ENCODE measurements at places on chromosomes 7 and 10.
A peak's percentile ranks its signal among the peaks of the same experiment; 100 is the strongest.

GRCh38 chr7:155959894-155960293, 147.6 kb upstream of the SHH start:
- DNase-seq: no peak

GRCh38 chr10:109893386-109893785, 29.9 kb downstream of the XPNPEP1 start:
- no peak for DNase-seq

- DNase-seq: no peak
These were observed 23.1 kb downstream of the SHH start for GRCh38 chr7:155789001-155789725.

- no peak for DNase-seq
These were observed 7.9 kb downstream of the SFRP5 start for GRCh38 chr10:97763947-97764346.

DNA sequence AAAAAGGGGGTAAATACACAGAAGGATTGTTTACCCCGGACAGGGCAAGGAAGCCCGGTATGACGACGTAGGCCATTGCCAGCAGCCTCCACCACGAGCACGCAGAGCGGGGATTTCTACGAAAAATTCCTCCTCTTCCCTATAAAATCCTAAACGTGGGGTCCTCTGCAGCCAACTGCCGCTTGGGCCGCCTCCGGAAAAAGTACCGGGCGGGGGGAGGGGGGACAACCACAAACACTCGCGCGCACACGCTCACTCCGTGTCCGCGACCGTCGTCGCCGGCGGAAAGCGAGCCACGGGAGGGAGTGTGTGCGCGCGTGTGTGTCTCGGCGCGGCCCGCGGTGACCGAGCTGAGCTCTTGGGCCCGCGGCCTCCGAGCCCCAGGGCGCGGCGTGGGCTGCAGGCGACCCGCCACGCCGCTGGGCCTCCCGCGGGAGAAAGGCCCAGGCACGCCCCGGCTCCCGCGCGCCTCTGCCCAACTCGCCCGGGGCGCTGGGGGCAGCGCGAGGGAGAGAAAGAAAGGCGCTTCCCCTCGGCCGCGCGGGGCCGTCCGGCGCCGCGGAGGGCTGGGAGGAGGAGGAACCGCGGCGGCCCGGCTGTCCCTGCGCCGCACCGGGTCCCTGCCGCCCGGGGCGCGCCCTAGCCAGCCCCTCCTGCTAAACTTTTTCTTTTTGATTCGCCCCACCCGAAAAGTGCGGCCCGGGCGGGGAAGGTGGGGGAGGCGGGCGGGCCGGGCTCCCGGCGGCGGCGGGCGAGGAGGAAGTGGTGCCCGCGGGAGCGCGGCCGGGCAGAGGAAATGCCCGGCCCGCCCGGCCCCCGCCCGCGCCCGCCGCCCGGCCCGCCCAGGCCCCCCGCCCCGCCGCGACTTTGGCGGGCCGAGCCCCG, 1.5 kb downstream of the CTBP2 start:
- no peak for DNase-seq

- DNase-seq: no peak
These were observed 31.3 kb downstream of the FAM204A start for GRCh38 chr10:118310822-118311221.

DNA sequence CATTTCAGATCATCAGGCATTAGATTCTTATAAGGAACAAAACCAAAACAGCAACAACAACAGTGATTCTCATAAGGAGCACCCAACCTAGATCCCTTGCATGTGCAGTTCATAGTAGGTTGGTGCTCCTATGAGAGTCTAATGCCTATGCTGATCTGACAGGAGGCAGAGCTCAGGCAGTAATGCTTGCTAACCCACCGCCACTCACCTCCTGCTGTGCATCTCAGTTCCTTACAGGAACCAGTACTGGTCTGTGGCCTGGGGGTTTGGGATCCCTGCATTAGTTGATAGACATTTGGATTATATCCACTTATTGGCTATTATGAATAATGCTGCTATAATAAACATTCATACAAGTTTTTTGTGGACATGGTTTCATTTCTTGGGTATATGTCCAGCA, 14.0 kb downstream of the MKLN1 start:
- no peak for DNase-seq

DNA sequence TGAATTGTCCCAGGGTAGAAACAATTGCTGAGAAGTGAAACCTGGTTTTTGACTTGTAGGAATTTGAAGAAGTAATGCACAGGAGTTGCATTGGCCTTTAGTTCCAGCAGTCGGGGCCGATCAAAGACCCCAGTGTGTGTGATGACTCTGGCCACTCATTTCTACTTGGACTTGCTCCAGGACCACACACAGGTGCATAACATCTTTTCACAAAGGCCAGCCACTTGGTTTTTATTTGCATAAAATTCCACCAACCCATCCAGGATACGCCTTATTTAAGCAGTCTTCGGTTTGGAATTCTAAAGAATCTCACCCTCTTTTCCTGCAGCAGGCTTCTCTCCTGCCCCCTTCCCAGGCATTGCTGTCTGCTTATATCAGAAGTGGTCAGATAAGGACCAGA, 162.0 kb upstream of the HABP2 start:
- DNase-seq: no peak

DNA sequence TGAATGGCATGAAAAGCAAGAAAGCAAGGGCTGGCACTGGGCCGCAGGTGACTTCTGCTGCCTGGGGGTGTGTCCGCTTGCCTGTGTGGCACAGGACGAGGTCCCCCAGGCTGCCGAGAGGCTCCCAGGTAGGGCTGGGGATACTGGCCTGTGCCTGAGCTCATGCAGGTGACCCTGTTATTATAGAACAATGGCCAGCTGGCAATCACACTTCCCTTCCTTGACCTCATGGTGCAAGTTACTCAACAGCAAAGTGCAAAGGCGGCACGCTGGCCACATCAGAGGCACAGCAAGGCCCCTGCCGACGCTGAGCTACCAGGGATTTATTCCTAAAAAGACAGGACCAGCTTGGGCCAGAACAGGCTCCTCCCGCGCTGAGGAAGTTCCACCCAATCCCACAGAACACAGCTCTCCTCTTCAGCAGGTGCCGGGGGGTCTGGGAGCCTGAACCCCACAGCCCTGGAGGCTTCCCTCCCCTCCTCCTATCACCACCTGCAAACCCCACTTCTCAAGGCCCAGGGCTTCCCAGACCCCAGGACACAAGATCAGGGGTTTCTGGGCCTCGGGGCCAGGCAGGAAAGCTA, 1.4 kb upstream of the ADAM8 start:
- DNase-seq: no peak

GRCh38 chr10:42996588-42996987, 80.3 kb upstream of the RET start:
- DNase-seq: no peak

- DNase-seq: no peak
These were observed 17.7 kb upstream of the NKX6-2 start for GRCh38 chr10:132803416-132804210.

DNA sequence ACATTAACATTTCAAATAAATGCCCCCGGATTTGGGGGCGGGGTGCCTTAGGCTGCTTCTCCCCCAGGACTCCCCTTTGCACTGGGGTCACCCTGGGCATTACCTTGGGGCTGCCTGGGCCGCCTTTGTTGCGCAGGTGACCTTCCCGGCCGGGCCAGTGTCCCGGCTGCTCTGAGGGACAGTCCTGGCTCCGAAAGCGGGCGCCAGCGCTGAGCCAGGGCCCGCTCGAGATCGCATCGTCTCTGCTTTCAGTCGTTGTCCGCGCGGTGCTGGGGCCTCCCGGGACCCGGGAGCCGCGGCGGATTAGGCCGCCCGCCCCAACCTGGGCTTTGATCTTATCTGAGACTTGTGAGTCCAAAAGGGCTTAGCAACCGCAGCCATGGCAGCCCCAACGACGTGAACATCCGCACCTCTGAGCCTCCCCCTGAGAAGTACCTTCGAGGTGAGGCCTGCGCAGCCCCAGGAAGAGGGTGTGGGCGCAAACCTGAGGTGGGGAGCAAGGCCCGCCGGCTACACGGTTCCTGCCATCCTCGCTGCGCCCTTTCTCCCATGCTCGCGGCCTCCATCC, 14.8 kb upstream of the WAPL start:
- DNase-seq: no peak

DNA sequence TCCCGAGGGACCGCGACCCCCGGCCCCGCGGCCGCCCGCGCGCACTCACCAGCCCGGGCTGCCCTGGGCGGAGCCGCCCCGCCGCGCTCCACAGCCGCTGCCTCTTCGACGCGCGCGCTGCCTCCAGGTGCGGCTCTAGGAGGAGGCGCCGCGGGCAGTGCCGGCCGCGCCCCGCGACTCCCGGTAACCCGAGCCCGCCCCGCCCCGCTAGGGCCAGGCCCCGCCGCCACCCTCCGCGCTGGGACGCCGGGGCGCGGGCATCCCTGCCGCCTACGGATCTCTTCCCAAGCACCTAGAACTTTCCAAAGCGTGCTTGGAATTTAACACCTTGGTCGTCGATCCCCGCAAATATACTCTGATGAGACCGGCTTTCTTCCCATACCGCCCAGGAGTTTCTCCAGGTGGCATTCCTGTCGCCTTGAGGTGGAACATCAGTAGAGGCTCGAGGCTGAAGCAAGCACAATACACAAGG, at the start of gene SLC26A5:
SLC26A5 (minus strand) TSS at position 159 of the 472 bp plus-strand sequence. CDS start 24,693 bp downstream, outside the sequence.
- DNase-seq: no peak

- DNase-seq: no peak
These were observed 14.5 kb downstream of the PALD1 start for GRCh38 chr10:70492786-70493659.

DNA sequence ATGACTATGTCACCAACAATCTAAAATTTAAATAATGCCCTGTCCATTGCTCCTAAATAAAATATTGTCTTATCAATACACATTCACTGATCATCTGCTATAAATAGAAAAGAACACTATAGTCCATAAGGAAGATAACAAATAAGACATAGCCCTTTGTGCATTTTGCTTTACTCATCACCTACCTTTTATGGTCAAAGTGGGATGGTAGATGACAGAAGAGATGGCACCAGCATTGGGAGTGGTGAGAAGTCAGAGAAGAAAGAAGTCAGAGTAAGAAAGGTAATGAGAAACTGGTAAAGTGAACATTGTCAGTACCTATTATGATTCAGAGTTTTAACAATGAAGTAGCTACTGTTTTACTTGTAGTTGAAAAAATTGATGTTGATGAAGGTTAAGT, 31.1 kb downstream of the SEMA3E start:
- DNase-seq: no peak

DNA sequence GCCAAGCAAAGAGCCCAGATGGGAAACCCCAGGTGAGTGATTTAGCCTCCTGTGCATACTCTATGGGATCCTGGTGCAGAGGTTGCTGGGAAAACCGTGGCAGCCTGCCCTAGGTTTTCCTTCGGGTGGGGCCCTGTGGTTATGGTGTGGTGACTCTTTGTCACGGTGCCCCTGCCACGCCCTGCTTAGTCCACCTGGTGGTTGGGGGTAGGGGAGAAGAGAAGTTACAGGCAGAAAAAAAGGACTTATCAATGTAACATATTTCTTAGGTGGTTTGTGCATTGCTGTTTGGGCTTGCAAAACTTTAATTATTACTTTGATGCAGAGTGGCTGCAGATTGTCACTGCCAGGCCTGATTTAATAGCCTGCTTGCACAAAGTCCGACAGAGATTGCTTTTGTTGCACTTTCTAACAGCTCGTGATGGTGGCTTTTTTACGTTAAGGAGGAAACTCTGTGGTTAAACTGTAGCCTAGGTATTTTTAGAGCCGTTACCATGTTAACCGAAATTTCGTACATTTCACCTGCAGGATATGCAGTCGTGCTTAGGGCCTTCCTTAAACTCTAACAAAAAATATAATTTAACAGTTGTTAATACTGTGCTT, 197.4 kb downstream of the RNLS start:
- DNase-seq: no peak

- DNase-seq: peak; percentile 60
These were observed 6.8 kb downstream of the ORAI2 start for GRCh38 chr7:102439963-102440795.

DNA sequence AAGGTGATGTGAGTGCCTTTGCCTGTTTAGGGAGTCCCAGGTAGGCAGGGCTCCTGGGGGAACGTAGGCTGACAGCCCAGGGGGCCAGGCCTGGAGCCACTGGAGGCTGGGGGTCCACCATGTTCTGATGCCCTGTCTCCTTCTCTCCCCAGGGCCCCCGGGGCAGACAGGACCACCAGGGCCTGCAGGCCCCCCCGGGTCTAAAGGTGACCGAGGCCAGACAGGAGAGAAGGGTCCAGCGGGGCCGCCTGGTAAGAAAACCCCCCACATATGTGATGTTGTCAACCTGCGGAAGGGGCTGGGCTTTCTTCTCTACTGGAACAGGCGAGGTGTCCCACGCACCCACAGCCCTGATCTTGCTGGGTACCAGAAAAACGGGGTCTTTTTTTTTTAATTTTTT, 85.2 kb downstream of the MYL10 start:
- DNase-seq: no peak

GRCh38 chr10:8035006-8035640, 19.4 kb upstream of the GATA3 start:
- DNase-seq: no peak

- no peak for DNase-seq
These were observed 16.8 kb downstream of the TRIM8 start for GRCh38 chr10:102660888-102661657.

- no peak for DNase-seq
These were observed 448.1 kb downstream of the GRM8 start for GRCh38 chr7:126804604-126805003.

GRCh38 chr7:87317691-87318245, 27.7 kb upstream of the CROT start:
- DNase-seq: no peak

- no peak for DNase-seq
These were observed 968 bp downstream of the NOLC1 start for GRCh38 chr10:102153093-102153620.

DNA sequence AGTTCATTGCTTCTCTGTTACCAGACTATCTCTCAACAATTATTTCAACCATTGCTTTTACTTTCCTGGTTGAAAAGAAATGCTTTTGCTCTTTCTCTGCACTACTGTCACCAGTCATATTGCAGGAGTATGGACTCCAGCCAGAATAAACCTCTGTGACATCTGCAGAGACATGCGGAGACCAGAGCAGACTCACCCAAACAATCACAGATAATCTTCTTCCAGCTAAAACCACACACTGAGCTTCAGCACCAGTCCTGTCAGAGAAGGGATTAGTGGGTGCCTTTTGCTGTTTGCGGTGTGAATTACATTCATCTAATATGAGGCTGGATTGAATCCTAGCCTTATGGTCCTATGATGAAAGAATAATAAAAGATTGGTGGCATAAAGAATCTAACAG, 258.6 kb downstream of the CNTNAP2 start:
- no peak for DNase-seq

DNA sequence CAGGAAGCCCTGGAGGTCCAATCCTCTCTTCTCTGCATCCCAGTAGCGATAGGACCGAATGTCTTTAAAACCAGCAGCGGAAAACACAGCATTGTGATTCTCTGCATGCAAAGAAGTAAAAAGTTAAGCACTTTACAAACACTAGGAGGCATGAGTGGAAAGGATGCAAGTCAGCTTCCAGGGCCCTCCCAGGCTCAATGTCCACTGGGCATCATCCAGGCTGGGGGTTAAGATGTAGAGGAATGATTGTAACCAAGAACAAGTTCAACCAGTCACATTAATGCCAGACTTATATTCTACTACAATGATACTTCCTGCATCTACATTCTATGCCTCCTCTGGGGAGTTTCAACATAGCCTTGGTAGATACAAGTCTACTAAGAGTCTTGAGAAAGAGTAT, 24.3 kb downstream of the GOT1 start:
- no peak for DNase-seq
